H4 (cell line): ENCODE measurements at places on chromosomes 3 and 15.
A peak's percentile ranks its signal among the peaks of the same experiment; 100 is the strongest.

GRCh38 chr3:158792709-158793108, 9.1 kb upstream of the MFSD1 start:
- peak; percentile 63 for DNase-seq

DNA sequence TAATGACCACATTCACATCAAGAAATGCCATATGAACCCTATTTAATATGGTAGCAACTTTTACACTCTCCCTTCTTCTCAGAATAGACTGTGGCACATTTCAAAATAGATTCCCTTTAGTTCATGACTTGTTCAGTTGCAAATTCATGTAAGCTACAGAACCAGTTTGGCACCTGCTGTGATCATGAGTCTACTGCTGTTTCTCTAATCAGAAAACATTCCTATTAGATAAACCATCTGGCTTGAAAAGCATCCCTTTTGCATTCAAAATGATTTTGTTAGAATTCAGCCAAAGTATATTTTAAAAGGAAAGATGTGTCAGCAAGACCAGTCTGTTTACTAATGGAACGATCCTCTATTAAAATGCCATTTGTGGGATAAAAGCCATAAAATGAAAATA, 304.4 kb downstream of the BCHE start:
- no peak for DNase-seq

DNA sequence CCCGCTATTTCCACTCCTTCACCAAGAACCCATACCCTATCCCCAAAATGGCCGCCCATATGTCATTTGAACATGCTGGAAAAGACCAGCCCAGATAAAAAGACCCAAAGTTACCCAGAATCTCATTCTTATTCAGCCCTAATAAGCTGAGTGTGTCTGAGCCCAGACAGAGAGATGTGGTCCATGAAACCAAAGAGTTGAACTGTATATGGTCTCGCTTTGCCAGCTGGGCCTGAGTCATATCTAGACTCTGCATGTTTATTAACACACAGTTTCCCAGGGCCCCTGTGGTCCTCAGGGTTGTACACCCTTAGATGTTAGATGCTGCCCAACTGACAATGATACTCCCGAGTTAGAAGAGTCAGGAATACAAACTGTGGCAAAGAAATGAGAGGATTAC, 201.9 kb upstream of the STRIT1 start:
- no peak for DNase-seq

- DNase-seq = peak; percentile 68
Observed at GRCh38 chr15:57541805-57542504, 49.7 kb upstream of the MYZAP start.

- no peak for DNase-seq
Observed at GRCh38 chr3:133521946-133522345, 51.5 kb upstream of the CDV3 start.
